ENCODE measurements at places on chromosomes 2 and 18. TPM values are rescaled to one million over a fixed set of nuclear protein-coding genes. Genes with fewer than 3 reads are reported as not detected.

HAUS1 gene
- total RNA-seq: 61.4 TPM

FEV gene
- total RNA-seq: not detected

ACVR1C gene
- 2.3 TPM for total RNA-seq

NYAP2 gene
- not detected for total RNA-seq

TRAPPC8 gene
- 36.3 TPM for total RNA-seq

REG3A gene
- total RNA-seq: not detected

ACKR3 gene
- total RNA-seq: 0.54 TPM

RNU2-63P gene
- total RNA-seq: 12.6 TPM

B3GNT7 gene
- total RNA-seq: 0.07 TPM

CAMKMT gene
- total RNA-seq: 14.6 TPM

GAL3ST2 gene
- total RNA-seq: 1.1 TPM

M1AP gene
- total RNA-seq: not detected

DNA sequence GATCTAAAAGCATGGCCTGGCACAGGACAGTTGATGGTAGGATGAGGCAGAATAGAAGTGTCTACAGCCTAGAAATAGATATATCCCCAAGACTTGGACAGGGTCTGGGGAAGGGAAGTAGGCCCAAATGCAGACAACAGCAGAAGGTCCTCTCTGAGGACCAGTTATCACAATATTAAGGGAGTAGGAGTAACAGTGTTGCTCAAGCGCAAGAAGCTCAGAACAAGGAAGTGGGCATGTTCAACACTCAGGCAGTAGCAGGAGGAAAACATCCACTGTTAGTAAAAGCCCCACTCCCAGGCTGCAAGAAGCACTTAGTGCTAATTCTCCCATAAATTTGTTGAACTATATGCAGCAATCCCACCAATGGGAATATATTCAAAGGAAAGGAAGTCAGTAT lies 314.7 kb downstream of the METTL4 start:
- DNase-seq: no peak

- DNase-seq: no peak
Observed at GRCh38 chr2:64501946-64502345, 22.2 kb upstream of the AFTPH start.

DNA sequence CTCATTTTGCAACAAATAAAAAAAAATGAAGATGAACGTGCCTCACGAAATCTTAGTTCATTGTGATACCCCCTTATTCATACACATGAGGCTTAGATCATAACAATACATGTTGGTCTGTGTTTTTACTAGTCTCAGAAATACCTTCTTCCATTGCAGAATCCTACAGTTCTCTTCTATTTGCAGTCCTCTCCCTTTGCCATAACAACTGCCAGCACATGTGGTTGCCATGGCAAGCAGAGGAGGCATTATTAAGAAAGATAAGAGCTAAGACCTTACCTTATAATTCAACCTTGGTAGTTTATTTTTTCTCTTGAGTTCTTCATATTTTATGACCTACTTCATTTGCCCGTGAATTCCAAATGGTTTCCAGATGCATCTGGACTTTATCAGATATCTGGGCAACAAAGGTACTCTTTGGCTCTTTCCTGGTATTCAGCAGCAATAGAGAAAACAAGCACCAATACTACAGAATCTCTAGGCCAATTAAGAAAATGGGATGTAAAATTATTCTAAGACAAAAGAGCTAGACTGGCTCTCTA lies 524.0 kb downstream of the CMPK2 start:
- DNase-seq: no peak

DNA sequence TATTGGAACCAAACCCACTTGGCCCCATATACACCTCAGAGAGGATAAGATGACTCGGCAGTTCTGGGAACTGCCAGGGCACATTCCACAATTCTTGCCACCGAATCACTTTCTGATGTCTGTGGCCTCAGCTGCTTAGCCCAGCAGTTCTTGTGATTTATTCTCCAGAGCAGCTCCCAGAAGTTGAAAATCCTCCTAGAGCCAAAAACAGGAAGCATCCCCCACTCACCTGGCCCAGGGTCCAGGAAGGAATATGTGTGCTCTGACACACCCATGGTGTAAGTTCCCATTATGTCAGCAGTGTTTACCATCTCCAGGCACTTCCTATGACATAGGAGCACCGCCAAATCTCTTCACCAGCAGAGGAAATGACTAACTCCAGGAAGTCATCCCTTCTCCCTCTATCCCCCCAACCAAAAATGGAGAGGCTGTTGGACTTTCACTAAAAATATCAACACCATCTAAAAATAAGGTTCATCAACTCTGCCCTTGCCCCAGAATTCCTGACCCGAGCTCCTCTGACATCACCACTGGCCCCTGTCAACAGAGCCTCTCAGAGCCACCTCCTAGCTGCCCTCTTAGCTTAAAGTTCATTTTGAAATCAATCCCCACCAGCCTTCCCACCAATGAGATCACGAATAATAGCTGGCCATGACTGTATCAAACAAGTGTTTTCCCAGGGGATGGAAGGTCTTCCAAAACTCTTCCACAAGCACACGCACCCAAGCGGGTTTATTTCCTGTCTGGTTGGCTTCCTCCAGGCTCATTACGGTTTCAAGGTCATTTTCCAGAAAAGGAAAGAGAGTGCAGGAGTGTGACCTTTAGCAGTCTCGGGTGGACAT lies 223.1 kb upstream of the PARD3B start:
- DNase-seq: no peak

- DNase-seq: no peak
Observed at GRCh38 chr2:241356871-241357260, 781 bp downstream of the FARP2 start.

GRCh38 chr2:142290931-142291330 lies 160.1 kb upstream of the LRP1B start:
- DNase-seq: no peak

DNA sequence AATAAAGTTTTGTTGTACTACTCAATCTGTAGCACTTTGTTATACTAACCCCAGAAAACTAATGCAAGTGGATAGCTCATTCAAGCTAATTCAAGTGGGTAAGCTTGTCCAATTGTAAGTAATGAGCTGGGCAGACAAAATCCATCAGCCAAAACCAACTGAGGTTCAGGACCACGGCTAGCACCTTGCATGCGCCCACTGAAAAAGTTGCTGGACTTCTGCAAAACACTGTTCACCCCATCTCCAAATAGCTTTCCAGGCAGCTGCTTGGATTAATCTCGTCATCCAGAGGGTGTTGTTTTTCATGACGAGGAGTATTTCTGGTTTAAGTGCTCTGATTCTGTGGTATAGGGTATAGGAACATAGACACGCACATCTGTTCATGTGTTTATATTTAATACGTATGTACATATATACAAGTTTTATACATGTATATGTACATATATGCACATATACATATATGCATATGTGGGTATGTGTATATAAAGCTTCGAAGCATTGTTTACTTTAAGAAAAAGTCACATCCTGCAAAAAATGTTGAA lies 307.5 kb downstream of the GALR1 start:
- DNase-seq: no peak

DNA sequence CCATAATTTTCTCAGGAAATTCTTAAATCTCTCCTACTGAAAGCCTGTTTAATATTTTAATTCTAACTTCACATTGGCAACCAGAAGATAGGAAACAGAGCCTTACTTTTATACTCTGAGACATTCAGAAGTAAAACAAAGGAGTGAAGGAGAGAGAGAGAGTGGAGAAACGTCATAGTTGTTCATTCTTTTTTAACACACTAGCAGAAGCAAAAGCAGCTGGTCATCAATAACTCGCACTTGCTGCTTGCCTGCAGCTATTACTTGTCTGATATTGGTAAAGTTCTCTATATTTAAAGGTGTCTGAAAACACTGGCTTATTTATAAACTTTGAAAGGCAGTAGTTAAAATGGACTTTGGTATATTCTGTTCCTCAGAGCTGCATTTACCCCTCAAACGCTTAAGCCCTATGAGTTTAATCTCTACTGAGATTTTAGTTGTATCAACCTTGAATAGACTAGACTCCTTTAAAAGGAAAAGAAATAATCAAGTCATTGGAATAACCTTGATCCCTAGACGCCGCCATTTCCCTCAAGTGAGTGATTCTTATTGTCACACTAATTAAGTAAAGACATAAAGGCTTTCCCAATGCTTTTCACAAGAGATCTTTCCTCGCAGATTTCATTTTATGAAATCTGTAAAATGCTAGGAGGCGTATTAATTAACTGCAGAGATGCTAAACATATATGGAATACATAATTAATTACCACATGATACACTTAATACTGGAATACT lies 182.0 kb downstream of the PID1 start:
- DNase-seq: no peak

GRCh38 chr2:10039658-10040410 lies 3.5 kb upstream of the KLF11 start:
- DNase-seq: no peak

DNA sequence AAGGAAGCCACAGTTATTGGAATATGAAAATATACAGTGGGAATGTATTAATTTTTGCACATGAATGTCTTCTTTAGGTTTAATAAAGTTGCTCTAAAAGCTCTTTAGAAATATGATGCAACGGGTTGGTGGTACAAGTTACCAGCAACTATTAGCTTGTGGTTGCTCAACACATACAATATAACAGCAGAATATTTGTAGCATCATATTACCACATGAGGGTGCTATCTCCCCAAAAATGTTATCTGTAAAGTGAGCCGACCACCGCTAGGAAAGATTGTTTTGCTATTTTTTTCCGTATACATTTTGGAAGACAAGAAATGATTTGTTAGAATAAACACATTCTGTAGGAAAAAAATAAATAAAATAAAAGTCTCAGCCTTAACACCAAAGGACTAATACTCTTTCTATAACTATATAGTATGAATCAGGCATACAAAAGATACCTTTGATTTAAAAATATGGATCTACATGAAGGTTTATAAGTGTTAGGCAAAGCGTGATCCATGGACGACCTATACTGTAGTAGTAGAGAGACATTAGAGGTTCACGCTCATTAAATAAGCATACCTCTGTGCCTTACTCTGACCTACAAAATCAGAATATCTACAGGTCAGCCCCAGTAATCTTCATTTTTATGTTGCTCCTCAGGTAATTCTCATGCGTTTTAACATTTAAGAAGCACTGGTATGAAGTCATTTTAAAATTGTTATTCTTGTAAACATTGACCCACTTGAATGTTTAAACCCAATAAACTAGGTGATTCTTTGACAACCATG lies 1110.6 kb upstream of the ACVR2A start:
- no peak for DNase-seq

DNA sequence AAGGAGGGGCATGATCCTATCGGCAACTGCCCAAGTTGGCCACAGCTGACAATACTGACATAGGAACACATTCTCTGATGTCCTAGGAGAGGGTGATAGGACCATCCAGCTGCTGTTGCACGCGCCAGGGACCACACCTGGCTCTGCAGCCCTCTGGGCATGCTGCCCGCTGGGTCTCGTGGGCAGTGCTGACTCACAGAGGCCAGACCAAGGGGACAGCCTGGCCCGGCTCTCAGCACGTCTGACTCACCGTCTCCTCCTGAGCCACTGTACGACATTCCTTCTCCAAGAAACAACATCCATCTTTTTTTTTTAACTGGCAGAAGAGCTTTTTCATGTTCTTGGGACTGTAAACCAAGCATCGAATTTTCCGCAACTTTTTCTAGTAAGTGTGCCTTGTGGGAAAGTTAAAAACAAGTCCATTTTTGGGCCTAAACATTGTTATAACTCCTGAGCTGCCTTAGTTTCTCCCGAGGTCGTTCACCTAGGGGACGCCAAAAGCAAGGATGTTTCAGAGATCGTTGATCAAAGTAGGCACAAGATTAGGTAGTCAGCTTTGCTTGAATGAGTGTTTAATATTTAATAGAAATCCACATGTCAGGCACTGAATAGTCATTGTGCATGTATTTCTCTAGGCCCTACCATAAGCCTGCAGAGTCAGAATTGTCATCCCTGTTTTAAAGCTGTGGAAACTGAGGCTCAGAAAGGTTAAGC lies 100.3 kb downstream of the TTC32 start:
- DNase-seq: no peak

DNA sequence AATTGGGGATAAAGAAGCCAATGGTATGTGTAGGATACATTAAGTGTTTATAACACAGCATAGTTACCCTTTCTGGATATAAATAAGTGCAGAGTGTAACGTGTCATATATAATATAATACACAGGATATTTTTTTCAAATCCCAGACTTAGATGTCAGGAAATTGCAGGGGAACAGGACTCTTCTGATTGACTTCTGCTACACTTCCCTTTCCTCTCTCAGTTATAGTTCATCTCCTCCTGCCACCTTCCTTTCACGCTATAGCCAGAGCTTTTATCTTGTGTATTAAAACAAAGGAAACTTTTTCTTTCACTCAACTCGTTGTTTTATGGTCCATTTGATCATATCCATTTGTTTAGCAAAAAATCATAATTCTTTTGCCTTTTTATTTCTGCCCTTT lies 158.0 kb upstream of the RASGRP3 start:
- DNase-seq: no peak

- peak; percentile 67 for DNase-seq
Observed at GRCh38 chr2:75608684-75609333, 37.8 kb upstream of the MRPL19 start.

GRCh38 chr2:67627456-67628207 lies 230.5 kb downstream of the ETAA1 start:
- DNase-seq: no peak

- DNase-seq: no peak
Observed at GRCh38 chr2:143356736-143357446, 227.7 kb downstream of the ARHGAP15 start.

GRCh38 chr18:48565105-48565504 lies 26.3 kb downstream of the CTIF start:
- DNase-seq: no peak

DNA sequence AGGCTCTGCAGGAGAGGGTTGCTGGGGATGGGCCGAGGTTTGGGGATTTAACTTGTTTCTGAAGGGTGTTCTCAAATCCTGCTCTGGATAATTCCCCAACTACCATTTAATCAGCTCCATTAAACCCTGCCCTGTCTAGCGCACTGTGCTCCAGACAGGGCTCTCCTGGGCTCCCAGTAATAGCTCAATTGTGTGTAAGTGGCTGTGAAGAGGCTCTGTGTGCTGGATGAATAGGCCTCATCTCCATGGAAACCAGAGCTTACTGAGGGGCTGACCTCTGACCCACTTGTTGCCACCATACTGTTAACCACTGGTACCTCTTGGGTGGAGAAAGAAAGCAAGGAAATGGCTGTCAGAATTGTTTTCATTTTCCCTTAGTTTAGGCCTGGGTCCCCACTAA lies 92.9 kb downstream of the TGOLN2 start:
- DNase-seq: no peak

DNA sequence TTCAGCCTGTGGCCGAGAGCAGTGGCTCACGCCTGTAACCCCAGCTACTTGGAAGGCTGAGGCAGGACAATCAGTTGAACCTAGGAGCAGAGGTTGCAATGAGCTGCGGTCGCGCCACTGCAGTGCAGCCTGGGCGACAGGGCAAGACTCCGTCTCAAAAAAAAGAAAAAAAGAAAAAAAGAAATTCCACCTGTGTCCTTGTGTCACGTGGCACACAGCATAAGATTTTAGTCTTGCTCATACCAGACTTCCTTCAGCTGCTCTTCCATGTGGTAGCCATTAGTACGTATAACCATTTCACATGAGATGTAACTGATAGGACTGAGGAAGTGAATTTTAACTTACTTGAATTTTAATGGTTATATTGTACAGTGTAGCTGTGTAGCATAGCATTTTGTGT lies 4.0 kb downstream of the NOP58 start:
- no peak for DNase-seq

GRCh38 chr2:46482490-46482889 lies 3.1 kb downstream of the TMEM247 start:
- DNase-seq: no peak

GRCh38 chr18:54284981-54285785 lies 15.9 kb downstream of the POLI start:
- peak; percentile 71 for DNase-seq

- DNase-seq: no peak
Observed at GRCh38 chr2:24435391-24436316, 55.4 kb upstream of the NCOA1 start.

GRCh38 chr2:203535078-203535783 lies at the start of gene RAPH1:
Gene RAPH1 (minus strand): TSS chr2:203535301. CDS start chr2:203495353, 39,948 bp downstream.
- peak; percentile 65 for DNase-seq

Measured in activated naive CD4-positive, alpha-beta T cell treated with anti-CD3 and anti-CD28 coated beads, Interleukin-2, amount 50 U/mL, for 72 hours (primary cell).